AG09319 (cell line): ENCODE measurements at places on chromosomes 2 and 18.

GRCh38 chr2:217899231-217900009 lies 103.4 kb downstream of the TNS1 start:
- peak; percentile 62 for DNase-seq

- DNase-seq, result no peak
Measured at GRCh38 chr2:181419129-181419855, 37.9 kb upstream of the ITGA4 start.

- no peak for DNase-seq
Measured at GRCh38 chr2:201432038-201432620, 19.1 kb downstream of the TRAK2 start.

DNA sequence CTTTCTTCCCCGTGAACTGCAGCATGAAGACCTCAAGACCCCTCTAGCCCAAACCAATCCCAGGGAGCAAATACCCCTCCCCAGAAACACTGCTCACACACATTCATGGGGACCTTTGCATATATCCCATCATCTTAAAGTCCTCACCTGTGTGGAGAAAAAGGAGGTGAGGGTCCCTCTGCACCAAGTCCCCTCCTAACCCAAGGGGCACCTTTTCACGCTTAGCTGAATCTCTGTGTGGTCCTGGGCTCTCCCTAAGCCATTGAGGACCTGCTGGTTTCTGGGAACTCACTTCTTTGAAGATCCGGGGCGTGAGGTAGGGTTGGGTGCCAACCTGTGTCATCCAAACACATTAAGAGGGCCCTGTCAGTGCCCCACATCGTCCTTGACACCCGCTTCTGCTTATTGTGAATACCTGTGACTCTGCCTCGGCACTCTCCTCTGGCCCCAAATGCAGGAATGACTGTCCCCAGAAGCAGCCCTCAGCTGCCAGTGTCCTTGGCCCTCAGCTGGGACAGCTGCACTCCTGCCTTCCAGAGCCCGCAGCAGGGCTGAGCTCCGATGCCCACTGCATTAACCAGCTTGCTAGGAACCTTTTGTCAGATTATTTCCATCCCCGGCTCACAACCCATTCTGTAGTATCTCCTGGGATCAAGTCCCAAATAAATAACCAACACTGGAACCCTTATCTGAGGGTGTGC lies 41.3 kb upstream of the ITM2C start:
- DNase-seq, result no peak

DNA sequence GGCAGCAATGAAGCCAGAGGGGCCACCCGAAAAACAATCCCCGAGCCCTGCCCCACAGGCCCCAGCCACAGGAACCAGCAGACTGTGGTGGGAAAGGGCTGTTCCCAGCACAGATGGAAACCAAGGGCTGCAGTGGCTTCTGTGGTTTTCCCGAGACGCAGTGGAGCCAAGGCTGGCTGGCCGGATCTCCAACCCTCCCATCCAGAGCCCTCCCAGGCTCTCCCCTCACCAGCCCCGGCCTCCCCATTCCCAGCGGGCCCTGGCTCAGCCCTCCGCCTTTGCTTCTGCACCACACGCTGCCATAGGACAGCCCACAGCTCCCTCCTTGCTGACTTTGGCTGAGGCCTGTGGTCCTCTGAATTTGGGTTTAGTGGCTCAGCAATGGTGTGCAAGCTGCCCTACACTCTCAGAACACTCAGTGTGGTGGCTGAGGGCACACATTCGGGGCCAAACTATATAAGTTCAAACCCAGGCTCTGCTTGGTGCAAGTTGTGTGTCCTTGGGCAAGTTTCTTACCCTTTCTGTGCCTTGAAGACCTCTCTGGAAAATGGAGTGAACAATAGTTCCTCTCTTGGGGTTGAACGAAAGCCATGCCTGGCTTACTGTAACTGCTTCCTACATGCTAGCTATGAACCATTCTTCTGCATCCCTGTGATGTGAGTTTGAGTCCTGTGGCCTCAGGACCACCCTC lies 200.1 kb downstream of the SMAD7 start:
- no peak for DNase-seq

DNA sequence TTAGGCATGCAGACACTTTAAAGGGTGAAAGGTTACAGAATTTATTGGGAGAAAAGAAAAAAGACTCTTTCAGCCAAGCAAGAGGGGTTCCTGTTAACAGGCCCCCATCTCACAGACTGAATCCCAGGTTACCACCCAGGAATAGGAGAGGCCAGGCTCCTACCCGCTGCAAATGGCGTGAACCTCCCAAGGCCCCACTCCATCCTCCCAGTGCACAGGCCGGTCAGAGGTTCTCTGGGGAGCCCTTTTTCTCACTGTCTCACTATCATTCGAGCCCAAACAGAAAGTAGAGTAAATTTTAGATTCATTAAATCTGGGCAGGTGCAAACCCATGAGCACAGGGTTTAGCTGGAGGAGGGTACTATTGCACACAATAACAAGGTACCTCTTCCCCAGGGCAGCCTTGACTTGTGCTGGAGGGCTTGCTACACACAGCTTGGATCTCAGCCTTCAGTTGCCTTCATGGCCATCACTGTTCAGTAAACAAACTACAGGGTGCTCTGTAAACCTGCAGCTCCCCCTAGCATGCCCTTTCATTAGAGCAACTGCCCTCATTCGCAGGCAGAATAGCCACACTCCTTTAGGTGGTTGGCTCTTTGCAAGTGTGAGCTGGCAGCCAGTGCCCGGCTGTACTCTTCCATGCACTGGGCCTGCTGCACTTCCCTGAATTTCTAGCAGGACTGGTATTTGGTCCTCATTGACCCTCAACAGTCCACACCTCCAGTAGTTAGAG lies 7.3 kb upstream of the PLEK start:
- DNase-seq, result peak; percentile 41

DNA sequence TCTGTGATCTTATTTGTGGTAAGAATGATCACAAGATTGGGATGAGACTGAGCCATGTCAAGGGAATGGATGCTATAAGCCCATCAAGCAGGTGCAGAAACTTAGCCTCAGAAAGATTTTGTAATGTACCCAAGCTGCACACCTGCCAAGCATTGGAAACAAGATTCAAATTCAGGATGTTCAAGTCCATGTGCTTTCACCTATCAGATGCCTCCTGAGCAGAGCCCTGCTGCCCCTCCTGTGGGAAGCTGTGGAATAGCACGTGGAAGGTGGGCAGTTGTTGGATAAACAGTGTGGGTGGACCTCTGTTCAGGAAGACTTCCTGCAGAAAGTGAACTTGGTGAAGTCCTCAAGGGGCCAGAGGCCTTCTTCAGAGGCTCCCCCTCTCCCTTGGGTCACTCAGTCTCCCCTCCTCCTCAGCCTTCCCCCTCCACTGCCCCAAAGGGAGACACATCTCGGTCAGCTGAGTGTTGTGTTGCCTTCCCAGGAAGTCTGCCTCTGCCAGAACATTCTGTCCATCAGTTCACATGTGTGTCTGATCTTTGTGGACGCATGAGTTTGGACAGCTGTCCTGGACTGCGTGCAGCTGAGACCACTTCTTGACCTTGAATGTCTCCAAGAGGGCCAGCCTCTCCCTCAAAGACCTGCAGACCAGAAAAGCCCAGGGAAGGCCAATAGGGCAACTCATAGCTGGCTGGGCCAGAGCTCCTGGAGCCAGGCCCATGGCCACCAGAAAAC lies 186.1 kb downstream of the INHBB start:
- DNase-seq, result no peak
